ENCODE measurements at places on chromosomes 1 and 21.

GRCh38 chr1:89631816-89632656, 884 bp upstream of the LRRC8C start:
- DNase-seq: peak; percentile 38

DNA sequence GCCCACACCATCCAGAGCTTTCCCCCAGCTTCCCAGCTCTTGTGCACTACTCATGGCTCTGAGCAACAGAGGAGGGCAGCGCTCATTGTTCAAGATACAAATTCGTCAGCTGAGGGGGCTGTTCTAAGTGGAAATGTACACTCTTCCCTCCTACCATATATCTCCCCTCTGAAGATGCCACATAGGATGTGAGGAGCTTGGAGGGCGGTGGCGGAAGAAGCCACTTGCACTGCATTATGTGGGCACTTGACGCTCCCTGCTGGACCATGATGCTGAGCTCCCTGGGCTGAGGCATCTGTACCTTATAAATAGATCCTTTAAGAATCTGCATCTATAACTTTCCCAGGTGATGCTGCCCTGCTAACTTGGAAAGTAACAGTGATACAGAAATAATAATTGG, 477.6 kb upstream of the DEPDC1 start:
- DNase-seq: no peak

GRCh38 chr1:17955302-17956285, 152.0 kb upstream of the IGSF21 start:
- no peak for DNase-seq

- DNase-seq: no peak
Measured at GRCh38 chr1:87174724-87175245, 153.9 kb upstream of the LMO4 start.

DNA sequence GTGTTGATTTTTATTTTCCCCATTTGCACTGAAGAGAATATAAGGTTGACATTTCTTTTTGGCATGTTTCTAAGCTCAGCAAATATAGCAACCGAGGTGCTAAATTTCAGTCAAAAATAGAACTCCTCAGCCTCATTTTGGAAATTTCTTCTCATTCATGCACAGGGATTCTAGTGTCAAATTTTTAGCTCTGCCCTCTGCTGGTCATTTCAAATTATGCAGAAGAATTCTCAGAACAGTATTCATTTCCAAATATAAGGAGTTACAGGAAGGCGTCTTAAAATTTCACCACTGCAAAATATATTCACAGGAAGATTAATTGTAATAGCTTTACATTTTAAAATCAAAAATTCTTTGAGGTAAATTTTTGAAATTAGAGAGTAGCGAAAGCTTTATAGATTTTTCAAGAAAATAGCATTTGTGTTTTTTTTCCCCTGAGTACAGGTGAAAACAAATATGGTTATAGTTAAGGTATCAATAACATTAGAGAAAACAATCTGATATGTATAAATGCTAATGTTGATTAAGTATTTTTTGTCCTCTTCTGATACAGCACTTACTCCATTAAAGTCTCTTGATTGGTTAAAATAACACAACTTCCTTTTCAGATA, 57.9 kb downstream of the FMN2 start:
- no peak for DNase-seq

DNA sequence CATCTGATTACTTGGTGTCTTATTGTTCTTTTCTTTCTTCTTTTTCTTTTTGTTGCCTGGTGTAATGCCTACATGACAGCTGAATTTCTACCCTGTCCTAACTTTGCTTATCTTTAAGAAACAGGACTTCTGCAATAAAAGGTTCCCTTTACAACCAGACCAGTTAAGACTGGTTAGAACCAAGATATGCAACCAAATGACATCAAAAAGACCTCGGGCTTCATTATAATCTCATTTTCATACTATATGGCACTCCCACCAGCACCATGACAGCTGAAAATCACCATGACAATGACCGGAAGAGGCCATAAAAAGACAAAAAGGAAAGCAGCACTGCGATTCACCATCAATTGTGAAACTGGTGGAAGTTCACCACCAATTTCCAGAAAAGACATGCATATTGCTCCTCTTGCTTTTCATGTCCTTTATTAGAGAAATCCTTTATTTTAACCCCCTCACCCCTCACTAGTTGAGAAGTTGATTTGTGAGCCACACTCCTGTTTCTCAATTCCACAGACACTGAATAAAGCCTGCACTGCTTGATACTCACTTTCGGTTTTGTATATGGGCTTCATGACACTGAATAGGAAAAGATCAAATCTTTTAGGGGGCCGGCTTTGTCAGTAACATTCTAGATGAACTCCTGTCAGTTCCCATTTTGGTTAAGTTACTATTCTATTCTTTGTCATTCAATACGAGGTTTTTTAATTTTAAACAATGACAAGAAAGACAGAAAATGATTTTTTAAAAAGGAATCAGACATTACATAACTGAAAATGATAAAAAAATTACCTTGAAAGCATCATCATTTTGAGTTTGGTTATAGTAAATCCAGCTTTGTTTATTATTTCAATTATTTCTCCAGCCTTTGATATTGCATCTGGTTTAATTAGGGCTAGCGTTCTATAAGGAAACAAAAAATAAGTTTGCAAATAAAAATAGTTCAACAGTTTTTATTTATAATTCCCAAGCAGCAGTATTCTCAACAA, 58.1 kb downstream of the NME7 start:
- no peak for DNase-seq

DNA sequence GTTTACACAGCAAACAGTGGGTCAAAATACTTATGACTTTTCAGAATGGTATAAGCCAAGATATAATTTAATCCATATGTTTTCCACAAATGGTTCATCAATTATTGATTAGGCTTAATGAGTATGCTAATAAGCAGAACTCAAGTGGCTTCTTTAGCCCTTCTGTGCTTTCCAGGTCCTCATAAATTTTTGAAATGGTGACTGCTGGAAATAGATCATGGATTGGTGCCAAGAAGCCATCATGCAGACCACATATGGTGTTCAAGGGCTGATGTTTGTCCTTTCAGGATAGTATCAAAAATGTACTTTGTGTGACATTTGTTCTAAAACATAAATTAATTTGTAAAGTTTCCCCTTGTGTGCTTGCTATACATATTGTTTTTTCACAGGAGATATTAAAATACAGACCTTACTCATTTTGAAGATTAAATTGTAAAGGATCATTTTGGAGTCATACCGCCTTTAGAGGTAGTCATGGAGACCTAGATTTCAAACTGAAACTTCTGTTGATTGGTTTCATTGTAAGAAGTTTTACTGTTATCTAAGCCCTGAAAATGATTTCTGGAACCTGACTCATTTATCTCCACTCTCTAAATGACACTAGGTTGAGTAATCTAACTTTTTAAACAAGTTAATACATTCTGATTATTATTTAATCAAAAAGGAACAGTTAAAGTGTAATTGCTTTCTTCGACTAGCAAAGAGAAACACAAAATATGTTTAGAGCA, 507.9 kb downstream of the PLA2G4A start:
- no peak for DNase-seq

DNA sequence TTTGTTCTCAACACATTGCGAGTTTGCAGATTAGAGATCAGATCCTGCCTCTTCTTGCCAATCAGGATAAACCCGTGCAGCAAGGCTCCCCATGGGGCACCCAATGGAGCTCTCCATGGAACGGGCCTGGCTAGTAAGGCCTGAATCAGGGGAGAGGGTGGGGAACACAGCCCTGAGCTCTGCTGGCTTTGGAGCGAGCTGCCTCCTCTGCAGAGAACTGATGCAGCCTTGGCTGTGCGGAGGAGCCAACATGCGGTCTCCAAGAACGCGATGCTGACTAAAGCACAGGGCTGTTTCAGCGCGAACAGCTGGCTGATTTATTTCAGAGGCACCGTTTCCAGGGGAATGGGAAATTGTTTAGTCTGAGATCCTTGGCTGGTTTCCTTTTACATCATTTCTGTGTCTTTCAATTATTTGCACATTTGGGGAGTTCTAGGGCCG, 139.7 kb downstream of the TSEN15 start:
- DNase-seq: no peak

DNA sequence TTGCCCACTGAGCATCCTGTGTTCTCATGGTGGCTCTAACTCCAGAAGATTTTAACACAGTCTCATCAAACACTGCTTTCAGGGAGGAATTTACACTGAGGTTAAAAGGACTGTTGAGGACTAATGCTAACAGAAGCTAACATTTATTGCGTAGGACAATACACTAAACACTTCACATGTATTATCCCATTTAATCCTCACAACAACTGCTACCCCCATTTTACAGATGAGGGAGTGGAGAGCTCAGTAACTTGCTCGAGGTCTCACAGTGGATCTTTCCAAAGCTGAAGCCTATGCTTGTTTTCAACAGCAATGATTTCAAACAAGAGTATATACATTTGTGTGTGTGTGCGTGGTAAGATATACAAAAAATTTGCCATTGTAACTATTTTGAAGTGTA, 13.9 kb downstream of the ATF3 start:
- no peak for DNase-seq

DNA sequence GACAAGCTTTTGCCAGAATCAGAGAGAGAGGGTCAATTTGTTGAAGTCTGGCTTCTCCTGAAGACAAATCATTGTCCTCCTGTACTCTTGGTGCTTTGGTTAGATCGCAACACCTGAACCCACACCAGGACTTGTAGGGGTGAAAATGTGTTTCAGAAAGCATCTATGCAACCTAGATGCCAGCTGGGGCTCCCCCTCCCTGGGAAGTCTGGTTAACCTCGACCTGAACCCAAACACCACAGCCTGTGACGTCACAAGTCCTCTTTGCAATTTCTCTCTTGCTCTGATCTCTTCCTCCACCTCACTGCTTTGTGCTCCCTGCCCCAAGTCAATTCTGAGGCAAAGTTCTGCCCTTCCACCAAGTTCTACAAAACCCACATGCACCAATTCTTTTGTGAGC, 42.8 kb upstream of the USP24 start:
- DNase-seq: peak; percentile 79

DNA sequence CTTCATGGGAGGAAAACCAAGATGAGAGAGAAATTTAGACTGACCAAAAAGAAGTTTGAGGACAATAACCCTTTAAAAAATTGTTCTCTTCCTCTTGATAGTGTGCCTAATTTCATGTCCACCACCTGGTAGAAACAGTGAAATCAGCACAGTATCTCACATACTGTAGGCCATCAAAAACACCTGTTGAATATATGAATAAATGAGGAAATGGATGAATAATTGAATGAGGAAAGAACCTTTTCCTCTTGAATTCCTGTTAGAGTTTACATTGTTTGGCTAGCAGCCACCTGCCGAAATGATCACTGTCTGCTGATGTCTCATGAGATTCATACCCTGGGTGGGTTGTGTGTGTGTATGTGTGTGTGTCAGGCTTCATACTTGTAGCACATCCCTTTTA, 198.7 kb upstream of the PBX1 start:
- no peak for DNase-seq

DNA sequence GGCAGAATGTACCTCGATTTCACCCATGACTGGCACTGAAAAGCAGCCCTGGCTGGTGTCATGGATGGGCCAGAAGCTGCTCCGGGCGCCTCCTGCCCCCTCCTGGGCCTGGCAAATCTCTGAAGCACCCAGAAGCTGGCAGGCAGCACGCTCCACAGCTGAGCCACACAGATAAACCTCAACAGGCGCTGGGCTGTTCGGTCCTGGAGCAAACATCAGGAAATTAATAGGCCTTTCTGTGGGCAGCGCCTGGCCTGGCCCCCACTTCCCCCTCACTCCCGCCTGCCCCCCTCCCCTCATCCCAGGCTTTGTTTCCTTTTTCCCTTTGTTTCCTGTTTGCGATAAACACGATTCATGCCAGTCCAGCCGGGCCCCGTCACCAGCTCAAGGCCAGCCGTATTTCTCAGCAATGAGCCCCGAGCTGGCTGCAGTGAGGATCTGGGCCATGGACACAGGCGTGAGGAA, 20.1 kb upstream of the DISP3 start:
- DNase-seq: no peak

DNA sequence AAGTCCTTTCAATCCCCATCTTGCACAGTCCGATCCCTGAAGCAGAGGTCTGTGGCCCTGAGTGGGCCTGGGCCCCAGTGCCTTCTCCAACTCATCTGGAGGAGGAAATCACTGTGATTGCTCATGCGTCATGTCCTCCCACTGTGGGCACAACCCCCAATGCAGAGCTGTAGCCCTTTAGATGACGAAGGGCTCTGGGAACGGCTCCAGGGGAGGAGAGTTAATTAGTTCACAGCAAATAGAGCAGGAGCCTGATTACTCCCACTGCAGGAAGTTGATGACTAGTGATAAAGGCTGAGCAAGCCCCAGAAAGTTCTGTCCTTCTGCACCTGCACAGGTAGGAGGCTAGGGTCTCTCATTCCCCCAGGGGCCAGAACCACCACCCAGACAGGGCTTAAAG, 111.5 kb downstream of the CCDC185 start:
- DNase-seq: no peak

GRCh38 chr1:227417756-227418480, 99.6 kb upstream of the CDC42BPA start:
- DNase-seq: no peak

- DNase-seq: no peak
Measured at GRCh38 chr1:34538481-34538880, 216.4 kb upstream of the GJB5 start.

GRCh38 chr1:41622859-41623732, 138.6 kb upstream of the EDN2 start:
- DNase-seq: no peak

DNA sequence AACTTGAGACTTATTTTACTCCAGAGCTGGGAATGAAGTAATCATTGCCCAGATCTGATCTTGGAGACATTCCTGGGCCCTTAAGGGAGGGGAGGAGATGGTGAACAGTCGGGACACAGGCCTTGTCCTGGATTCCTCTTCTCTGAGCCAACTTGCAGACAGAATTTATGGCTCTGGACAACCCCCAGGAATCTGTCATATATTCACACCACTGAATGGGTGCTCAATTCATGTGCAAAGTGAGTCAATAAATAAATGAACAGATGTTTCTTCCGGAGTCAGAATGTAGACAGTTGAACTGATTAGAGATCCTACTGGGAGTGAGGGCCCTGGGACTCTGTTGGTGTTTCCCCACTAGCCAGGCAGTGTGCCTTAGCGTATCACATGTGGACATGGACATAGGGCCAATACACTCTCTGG, 2.6 kb downstream of the TUFT1 start:
- no peak for DNase-seq

- DNase-seq: peak; percentile 69
Measured at GRCh38 chr1:244322791-244323521, 128.8 kb downstream of the ADSS2 start.

- DNase-seq: no peak
Measured at GRCh38 chr1:226378071-226378470, 29.8 kb downstream of the PARP1 start.

DNA sequence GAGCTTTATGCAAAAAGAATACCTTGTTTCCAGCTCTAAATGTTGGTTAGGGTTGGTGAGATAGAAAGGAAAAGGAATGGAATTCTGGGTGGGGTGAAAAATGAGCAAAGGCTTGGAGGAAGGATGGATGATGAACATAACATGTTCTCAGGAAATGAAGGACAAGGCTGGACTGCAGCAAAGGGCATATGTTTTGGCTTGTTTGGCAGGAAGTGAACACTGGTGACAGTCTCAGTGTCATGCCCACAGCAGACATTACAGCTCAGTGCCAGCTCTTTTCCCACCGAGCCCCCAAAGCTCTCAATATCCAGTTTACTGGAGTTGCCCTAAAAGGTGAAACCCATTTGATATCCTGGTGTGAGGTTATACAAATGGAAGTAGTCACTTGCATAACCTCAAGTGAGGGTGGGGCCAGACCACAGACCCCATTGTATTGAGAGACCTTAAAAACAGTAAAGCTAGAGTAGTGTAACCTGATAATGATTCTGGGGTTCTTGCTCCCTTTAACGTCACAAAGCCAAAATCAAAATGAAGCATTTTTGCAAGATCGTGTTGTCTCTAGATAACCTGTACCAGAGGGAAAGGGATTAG, 270.6 kb downstream of the NFIA start:
- DNase-seq: no peak

- no peak for DNase-seq
Measured at GRCh38 chr1:117216718-117217117, 6.0 kb upstream of the VTCN1 start.

Data from CD4-positive, alpha-beta T cell treated with Interleukin-4 for 1 hour (primary cell).